ENCODE measurements at places on chromosomes 12 and 14.

- DNase-seq, result no peak
Measured at GRCh38 chr12:89346741-89347324, 5.5 kb downstream of the DUSP6 start.

DNA sequence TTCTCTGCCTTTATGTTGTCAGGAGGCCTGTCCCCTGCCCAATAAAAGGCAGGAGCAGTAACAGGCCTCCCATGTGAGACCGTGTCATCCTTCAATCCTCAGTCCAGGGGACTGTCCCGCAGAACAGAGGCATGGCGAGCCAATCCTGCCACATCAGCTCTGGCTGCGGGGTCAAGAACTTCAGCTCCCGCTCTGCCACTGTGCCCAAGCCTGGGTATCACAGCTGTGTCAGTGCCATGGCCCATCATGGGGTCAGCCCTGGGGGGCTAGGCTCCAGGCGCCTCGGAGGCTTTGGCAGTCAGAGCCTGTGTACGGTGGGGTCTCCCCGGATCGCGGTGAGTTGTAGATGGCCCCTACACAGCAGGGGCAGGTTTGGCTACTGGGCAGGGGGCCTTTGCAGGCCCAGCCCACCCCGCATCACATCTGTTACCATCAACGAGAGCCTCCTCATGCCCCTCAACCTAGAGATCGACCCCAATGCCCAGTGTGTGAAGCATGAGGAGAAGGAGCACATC, 19.9 kb upstream of the KRT83 start:
- DNase-seq, result no peak

DNA sequence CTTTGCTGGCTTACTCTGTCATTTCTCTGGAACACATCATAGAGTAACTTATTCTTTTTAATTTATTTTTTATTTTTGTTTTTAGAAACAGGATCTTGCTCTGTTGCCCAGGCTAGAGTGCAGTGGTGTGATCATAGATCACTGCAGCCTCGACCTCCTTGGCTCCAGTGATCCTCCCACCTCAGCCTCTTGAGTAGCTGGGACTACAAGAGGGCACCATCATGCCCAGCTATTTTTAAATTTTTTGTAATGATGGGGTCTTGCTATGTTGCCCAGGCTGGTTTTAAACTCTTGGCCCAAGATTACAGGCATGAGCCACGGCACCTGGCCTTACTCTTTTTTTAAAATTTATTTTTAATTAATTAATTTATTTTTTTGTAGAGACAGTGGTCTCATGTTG, 32.2 kb upstream of the RD3L start:
- no peak for DNase-seq

DNA sequence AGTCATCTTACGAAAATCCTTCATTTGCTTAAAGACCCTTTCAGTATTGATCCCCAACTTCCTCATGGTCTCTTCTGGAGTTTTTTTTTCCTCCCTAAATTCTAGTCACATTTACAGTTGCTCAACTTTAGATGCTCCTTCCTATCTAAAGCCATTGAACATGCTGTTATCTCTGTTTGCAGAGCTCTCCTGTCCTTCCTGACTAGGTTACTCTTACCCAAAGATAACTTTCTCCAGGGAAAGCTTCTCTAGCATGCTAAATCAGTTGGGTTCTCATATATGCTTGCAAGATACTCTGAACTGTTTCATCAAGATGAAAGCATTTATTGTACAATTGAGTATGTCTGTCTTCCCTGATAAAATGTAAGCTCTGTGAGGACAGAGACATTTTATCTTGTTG, 1.8 kb upstream of the RAB21 start:
- no peak for DNase-seq

GRCh38 chr12:59843260-59843843, 247.5 kb downstream of the SLC16A7 start:
- DNase-seq, result no peak

DNA sequence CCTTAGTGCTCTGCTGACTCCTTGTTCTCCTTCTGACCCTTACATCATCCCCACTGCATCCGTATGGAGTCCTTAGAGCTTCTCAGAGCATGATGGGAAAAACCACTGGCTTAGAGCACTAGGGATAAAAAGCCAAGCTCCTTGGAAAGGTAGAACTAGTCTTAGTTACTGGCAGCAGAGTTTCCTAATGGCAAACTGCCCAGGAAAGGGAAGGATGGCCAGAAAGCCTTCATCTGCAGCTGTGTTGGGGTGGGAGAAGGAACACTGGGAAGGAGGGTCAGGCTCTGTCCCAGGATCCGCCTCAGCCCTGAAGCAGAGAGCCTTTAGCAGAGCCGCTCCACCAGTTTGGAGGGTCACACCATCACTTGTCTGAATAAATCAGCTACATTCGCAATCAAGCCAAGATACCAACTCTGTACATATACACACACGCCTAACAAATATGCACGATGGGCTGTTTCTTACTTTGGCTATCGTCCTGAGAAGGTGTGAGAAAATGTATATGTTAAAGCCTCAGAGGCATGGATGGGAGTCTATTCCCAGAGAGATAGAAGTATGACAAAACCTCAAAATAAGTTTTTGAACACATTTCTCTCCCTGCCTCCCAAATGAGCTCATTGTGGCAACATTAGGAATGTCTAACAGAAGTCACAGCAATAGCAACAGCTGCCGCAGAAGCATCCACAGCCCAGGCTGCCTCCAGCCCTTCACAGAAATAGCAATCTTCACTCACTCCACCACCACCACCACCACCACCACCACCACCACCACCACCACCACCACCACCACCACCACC, 18.6 kb upstream of the GALNT8 start:
- DNase-seq, result no peak

- DNase-seq, result no peak
Measured at GRCh38 chr12:116631619-116632018, 72.4 kb downstream of the MAP1LC3B2 start.

- DNase-seq, result peak; percentile 14
Measured at GRCh38 chr12:108773798-108774788, 42.8 kb upstream of the CORO1C start.

- no peak for DNase-seq
Measured at GRCh38 chr14:104230946-104231345, 92.6 kb downstream of the KIF26A start.

GRCh38 chr14:103858063-103858781, 10.8 kb upstream of the PPP1R13B start:
- no peak for DNase-seq

DNA sequence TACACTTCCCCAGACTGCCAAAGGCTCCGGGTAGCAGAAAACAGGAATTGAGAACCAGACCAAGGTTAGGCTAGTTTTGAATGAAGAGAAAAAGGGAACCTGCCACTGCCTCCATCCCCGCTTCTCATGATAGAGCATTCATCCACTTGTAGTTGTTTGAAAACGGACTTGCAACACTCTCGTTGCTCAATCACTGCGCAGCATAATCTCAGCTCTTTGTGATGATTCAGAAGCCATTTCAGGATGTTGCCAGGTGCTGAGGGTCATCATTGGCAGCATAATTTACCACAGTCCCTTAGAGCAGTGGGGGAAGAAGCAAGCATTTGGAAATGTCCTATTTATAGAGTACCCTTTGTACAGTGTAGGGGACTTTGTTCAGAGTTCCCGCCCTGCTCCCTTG, 25.6 kb downstream of the KCNK13 start:
- DNase-seq, result peak; percentile 78

- no peak for DNase-seq
Measured at GRCh38 chr12:67918441-67918840, 70.8 kb upstream of the IFNG-AS1 start.

DNA sequence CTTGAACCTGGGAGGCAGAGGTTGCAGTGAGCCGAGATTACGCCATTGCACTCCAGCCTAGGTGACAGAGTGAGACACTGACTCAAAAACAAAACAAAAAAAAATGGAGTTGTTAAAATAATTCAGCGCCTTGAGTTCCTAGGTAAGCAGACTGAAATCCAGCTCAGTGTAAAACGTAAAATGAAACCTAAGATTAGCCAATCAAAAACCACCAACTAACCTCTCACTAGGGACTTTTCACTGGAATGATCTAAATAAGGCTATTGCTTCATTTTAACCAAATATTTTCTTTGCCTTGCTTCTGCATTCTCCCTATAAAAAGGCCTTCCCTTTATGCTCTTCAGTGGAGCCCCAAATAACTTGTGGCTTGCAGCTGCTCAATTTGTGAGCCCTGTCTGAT, 91.6 kb upstream of the HIF1A start:
- DNase-seq, result no peak

DNA sequence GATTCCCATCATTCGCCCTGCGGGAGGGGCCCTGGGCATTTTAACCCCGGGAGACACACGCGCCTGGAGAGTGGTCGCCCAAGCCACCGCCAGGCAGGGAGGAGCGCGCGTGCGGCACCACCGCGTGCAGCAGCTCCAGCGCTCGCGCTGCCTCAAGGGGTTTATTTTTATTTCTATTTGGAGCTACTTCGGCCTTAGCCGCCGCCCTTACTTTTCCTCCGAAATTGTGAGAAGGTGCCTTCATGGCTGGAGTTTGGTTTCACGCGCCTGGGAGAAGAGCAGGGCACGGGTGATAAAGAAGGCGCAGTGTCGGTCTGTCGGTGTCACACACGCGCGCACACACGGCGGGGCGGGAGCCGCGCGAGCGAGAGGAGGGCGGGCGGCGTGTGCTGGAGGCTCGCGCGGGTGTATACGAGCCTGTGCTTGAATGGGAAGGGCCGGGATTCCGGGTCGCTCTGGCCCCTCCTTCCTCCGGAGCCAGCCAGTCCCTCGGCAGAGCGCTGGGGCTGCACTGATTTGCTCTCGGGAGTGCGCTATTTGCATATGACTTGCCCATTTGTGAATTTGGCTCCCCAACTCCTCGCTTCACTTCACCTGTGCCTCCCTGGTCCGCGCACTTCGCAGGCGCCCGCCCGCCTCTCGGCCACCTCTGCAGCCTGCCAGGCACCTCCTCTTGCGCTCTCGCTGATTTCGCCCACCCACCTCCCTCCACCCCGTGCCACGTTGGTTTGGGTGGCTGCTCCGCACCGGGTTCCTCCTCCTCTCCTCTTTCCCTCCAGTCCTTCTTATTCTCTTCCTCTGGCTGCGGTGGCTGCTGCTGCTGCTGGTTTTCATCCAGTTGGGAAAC, 932.3 kb downstream of the DIO2 start:
- DNase-seq, result peak; percentile 94

DNA sequence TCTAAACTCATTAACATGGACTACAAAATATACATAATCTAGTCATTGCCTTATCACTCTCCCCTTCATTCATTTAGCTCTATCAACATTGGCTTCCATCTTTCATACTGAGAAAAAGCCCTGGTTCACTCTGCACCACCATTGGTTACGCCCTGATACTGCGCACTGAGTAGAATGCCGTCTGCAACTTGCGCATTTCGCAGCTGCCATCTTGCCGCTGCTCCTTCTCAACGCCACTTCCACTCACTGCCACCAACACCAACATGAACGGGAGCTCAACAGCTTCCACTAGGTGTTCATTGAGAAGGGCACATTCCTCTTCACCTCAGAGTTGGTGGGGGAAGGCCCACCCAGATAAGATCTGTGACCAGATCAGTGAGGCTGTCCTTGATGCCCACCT, 71.3 kb downstream of the EEA1 start:
- DNase-seq, result no peak

GRCh38 chr12:46660719-46661109, 165.1 kb downstream of the SLC38A4 start:
- DNase-seq, result no peak

DNA sequence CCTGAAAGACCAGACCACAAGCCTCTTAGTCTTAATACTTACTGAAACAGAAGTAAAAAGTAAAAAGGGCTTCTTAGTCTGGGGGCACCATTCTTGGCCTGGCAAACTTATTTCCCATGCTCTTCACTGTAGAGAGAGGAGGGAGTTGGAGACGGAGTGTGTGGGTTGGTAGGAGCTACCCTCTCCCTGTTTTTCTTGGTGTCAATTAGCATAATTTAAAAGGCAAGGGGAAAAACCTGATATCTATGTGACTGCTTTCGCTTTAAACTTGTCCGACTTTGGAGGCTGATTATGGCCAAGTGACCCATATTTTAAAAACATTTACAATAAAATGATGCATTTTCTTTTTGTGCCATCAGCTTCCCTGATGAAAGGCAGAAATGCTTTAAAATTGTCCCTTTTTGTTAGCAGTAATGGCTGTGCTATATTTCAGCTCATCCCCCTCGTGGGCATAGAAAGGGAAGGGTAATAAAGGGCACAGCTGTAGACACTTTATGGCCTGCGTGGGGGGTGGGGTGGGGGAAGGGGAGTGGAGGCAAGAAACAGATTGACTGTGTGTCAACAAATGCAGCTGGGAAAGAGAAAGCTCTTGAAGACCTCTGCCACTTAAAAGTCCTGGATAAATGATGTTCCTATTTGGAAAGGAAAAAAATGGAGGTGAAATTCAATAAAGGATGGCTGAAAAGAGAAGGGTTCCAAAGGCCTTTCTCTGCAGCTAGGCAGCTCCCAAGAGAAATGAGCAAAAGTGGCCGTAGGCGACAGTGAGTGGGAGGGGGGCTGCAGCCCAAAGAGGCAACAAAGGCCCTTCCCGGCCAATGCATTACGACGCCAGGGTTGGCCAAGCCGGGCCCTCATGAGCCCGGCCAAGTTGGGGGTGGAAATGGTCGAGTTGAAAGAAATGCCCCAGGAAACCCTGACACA, 57.5 kb upstream of the TMEM263 start:
- no peak for DNase-seq

GRCh38 chr12:42125388-42125767, 19.3 kb downstream of the GXYLT1 start:
- no peak for DNase-seq

Data from NCI-H226 (cell line).